LHCN-M2 (cell line): ENCODE measurements at places on chromosomes 3 and 15.

DNA sequence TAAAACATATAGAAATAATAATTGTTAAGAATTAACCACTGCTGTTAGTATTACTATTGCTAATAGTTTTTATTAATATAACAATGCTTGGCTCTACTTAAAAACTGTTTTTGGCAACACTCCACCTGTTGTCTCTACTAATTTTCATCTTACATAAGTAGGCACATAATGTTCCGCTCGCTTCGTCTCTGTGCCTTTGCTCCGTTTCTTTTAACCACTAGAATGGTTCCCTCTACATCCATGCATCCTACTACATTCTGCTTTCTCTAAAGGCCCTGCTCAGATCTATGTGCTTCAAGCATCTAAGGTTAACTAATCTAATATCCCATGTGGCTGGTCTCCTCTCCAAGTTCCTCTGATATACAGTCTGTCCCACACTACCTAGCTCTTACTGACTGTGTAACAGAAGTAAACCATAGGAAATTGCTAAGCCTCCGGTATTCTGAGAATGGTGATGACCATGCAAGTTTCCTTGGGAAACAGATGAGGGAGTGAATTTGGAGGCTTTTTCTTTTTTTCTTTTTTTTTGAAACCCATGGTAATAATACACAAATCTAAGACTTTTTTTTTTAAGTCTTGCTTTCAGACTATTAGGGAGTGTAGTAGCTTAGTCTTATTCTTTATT, 138.3 kb downstream of the P3H2 start:
- no peak for DNase-seq

- DNase-seq, result peak; percentile 49
Measured at GRCh38 chr3:151726016-151726415, 7.7 kb upstream of the AADACL2 start.

DNA sequence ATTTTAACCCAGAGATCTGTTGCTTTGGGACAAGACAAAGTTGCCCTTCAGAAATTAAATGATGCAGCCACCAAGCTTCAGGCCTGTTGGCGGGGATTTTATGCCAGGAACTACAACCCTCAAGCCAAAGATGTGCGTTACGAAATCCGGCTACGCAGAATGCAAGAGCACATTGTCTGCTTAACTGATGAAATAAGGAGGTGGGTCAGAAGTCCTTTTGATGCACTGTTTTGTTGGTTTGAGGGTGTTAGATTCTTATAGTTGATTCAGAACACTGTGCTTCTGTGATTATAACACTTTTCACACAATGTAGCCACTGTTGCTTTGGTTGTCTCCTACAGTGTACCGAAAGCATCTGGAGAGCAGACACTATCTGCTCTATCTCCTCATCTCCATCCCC, 20.8 kb upstream of the NXPE3 start:
- no peak for DNase-seq

DNA sequence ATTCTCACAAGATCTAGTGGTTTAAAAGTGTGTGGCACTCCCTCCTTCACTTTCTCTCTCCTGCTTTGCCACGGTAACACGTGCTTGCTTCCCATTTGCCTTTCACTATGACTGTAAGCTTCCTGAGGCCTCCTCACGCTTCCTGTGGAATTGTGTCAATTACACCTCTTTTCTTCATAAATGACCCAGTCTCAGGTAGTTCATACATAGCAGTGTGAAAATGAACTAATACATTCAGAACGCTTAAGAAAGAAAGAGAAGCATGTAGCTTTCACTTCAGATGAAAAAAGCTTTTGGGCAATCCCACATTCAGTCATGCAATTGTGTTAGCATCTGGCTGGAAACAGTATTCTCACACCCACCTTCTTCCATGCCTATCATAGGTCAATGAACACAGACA, 24.4 kb downstream of the P3H2 start:
- DNase-seq, result no peak

- no peak for DNase-seq
Measured at GRCh38 chr3:9395570-9396300, 1.7 kb upstream of the SETD5 start.

DNA sequence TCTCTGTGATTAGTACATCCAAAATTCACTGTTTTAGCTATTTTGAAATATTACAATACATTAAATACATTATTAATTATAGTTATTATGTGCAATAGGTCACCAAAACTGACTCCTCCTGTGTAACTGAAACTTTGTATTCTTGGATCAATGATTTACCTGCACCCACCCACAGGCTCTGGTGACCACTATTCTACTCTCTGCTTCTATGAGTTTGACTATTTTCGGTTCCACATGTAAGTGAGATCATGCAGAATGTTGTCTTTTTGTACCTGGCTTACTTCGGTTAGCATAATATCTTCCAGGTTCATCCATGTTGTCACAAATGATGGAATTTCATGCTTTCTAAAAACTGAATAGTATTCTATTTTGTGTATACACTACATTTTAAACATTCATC, 43.8 kb downstream of the SLC2A2 start:
- DNase-seq, result no peak

- no peak for DNase-seq
Measured at GRCh38 chr3:152428577-152428976, 159.8 kb downstream of the MBNL1 start.

- DNase-seq, result peak; percentile 68
Measured at GRCh38 chr15:71448688-71449114, 333.4 kb downstream of the THSD4 start.

DNA sequence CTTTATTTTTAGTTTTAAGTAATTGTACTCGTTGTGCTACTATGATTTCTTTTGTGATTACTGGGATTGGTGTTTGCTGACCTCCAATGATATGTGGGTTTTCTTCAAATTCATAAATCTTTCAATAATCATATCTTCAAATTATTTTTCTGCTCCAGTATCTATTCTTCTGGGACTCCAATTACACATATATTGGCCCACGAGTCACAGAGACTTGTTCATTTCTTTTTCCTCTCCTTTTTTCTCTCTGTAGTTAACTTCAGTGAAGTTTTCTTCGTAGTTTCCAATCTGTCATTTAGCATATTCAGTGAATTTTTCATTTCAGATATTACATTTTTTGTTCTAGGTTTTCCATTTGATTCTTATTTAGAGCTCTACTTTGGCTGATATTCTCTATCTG, 21.4 kb downstream of the RFX7 start:
- DNase-seq, result no peak

- DNase-seq, result no peak
Measured at GRCh38 chr15:50126072-50126471, 7.0 kb upstream of the ATP8B4 start.

DNA sequence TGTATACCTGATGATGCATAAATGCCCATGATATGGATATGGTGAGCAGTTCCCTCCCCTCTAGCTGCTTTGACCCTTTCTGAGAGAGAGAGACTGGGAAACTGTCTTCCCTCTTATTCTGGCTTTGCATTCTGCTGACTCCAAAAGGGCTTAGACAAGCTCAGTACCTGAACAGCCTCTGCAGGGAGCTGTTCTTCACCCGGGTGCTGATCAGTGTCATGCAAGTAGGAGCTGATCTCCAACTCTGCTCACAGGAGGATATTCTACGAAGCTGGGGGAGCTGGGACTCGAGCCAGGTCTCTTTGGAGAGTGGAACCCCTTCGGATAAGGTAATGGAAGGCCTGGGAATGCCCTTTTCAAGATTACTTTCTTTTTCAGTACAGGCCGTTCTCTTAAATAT, 237.1 kb downstream of the RYR3 start:
- DNase-seq, result peak; percentile 40

- DNase-seq, result peak; percentile 63
Measured at GRCh38 chr15:67741308-67741707, 84.0 kb upstream of the SKOR1 start.
